Neural progenitor cell (in vitro differentiated cells): ENCODE measurements at places on chromosomes 1 and 21.

GRCh38 chr21:36613059-36613458 lies 85.9 kb upstream of the SIM2 start:
- DNase-seq, result no peak

GRCh38 chr1:155360051-155360450 lies 39.4 kb downstream of the RUSC1 start:
- no peak for DNase-seq

DNA sequence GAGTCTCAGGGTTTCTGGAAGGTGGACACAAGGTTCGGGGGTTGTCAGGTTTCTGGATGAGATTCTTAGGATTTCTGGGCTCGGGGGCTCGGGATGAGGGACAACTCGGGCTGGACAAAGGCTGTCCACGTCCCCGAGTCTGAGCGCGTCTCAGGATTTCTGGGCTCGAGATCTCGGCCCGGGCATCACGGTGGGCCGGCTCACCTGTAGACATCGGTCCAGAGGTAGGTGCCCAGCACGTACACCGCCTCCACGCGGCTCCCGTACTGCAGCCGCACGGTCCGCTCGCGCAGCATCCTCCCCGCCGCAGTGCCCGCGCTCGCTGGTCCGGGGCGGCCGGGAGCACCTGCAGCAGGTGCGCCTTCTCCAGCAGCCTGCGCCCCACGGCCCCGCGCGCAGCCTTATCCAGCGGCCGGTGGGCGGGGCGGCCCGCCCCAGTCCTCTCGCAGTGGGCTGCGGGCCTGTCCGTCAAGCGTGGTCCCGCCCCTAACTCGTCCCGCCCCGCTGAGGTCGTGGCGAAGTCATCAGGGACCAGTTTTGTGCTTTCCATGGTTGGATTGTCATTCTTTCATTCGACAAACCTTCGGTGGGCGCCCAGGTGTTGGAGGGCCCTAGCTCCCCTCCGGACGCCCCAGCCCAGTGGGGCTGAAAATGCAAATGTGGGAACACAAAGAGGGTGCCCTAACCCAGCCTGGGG lies at the start of gene PADI2:
Gene PADI2, minus strand, starts transcription at position 376 of the 697 bp plus-strand sequence. Its CDS starts 80 bp downstream, at position 296.
- peak; percentile 89 for DNase-seq

- DNase-seq, result no peak
Observed at GRCh38 chr1:12504601-12505000, 113.4 kb downstream of the DHRS3 start.

DNA sequence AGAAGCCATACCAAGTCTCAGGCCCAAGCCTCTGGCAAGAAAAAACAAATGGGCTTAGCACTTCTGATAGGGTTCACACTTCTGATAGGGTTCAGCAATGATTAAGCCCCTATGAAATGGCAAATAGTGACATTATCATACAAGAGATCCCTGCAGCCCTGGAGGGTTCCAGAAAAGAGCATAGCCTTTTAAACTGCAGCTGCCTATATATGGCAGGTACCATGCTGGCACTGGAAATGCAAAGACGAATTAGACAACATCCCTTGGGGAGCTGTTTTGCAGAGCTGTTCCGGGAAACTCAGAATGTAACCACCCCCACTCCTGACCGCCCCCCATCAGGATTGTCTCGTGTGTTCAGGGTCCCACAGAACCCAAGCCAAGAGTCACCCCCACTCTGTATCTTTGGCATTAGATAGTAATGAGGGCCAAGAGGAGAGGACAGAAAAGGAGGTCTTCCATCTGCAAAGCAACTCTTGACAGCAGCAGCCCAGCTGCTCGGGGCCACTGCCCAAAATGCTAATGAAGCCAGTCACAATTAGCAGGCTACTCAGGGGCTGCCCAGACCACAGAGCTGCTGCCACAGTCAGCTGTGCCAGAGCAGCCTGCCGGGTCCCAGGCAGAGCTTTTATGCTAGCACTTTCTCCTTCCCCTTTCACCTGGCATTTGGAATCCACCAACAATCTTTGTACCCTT lies 50.9 kb downstream of the ITPKB start:
- DNase-seq, result peak; percentile 52
